ENCODE measurements at places on chromosomes 3 and 15.
A peak's percentile ranks its signal among the peaks of the same experiment; 100 is the strongest.

DNA sequence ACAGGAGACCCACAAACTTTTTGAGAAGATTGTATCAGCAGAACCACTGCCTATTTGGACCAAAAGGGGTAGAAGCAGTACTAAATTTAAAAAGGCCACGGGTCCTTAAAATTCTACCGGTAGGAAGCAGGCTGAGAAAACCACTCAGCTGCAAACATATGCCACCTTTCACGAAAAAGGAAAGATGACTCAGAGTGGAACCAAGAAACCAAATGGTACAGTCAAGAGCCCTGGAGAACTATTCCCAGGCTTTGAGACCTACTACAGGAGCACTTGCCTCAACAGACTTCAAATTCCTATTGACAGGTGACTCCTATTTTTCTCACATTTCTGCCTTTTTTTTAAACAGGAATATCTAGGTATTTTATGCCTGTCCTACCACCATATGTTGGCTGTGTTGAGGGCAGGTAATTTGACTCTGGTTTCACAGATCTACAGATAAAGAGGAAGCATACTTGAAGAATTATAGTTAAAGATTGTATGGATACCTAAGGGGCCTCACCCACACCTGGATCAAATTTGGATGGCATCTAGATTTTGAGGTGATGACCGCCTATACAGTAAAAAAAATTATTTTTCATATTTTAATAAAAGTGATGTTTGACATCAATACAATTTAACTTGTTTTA lies 10.1 kb downstream of the GOLIM4 start:
- no peak for DNase-seq

- no peak for DNase-seq
Measured at GRCh38 chr3:44412365-44412764, 65.1 kb downstream of the ZNF445 start.

GRCh38 chr3:41196499-41197410 lies 2.5 kb upstream of the CTNNB1 start:
- DNase-seq, result no peak

DNA sequence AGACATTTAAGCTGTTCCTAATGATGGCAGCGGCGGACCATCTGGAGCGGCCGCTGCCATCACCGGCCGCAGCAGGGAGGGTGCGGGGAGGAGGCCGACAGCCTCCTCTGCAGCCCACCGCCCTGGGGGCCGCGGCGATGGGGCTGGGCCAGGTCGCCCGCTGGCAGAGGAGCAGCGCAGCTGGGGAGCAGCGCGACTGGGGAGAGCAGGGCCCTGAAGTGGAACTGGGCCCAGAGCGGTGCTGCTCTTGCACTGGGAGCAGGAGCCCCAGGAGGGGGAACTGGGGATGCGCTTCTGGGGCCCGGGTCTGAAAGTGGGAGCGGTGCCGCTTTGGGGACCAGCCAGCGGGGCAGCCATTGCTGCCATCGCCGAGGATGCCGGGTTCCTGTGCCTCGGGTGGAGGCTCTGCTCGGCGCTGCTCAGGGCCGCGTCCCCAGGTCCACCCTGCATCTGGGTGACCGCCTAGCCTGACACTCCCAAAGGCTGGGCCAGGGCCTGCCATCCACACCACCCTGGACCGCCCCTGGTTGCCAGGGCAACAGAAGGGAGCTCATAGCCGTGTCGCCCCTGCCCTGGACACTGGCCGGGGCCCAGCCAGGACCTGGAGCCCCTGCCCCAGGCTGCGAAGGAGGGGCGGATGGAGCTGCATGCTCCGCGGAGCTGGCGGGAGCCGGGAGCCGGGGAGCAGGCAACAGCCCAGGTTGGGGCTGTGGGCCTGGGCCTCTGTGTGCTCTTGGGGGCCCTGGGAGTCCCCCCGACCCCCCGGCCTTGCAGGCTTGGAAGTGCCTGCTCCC lies 15.5 kb upstream of the PLA2G4E start:
- DNase-seq, result no peak

GRCh38 chr15:49927189-49927861 lies 191.7 kb downstream of the ATP8B4 start:
- DNase-seq, result no peak

GRCh38 chr15:100918690-100919480 lies at the start of gene LRRK1:
Gene LRRK1, plus strand, starts transcription at chr15:100919357. Its CDS starts 5,276 bp downstream, at chr15:100924633.
- peak; percentile 25 for DNase-seq

DNA sequence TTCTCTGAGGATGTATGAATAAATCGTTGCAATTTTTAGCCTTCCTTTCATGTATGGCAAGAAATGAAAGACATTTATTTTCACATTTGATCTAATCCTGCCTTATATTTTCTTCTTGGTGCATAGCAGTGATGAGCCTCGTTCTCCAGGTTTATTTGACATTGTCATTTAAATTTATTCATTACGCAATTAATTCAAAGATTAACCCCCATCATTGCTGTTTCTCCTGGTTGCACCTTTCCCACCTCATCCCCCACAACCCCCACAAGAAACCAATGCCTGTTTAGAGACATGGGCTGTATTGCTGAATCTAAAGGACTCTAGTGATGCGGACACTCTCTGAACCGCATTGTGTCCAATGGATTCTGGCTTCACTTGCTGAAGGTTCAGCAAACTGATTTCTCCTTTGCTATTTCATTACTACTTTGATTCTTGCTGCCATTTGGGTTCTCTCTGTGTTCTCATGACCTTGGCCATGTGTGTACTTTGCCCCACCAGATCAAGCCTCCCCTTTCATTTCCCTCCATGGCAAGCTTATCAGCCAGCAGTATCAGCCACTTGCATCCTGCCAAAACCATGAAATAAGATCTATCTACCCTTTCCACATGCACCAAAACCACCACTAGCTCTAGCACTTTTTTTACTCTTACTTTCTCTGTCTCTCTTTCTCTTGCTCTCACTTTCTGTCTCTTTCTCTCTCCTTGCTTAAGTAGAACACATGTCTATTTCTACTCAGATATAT lies 382.7 kb downstream of the GBE1 start:
- DNase-seq, result no peak

DNA sequence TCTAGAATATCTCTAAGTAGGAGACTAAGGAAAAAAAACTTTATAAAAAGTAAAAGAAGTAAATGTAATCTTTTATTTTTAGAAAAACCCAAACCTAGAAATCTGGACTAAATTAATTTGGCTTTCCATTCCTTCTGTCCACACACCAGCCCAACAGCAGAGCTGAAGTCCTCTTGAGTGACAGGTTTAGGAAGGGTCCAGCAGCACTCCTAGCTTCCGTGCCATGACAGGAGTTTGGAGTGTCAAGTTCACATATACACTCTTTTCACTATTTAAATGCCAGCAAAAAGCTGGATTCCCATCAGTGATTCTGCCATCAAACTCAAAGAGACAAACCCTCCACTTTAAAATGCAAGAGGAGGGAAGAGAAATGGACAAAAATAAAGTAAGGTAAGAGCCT lies 13.1 kb downstream of the PROK2 start:
- no peak for DNase-seq

DNA sequence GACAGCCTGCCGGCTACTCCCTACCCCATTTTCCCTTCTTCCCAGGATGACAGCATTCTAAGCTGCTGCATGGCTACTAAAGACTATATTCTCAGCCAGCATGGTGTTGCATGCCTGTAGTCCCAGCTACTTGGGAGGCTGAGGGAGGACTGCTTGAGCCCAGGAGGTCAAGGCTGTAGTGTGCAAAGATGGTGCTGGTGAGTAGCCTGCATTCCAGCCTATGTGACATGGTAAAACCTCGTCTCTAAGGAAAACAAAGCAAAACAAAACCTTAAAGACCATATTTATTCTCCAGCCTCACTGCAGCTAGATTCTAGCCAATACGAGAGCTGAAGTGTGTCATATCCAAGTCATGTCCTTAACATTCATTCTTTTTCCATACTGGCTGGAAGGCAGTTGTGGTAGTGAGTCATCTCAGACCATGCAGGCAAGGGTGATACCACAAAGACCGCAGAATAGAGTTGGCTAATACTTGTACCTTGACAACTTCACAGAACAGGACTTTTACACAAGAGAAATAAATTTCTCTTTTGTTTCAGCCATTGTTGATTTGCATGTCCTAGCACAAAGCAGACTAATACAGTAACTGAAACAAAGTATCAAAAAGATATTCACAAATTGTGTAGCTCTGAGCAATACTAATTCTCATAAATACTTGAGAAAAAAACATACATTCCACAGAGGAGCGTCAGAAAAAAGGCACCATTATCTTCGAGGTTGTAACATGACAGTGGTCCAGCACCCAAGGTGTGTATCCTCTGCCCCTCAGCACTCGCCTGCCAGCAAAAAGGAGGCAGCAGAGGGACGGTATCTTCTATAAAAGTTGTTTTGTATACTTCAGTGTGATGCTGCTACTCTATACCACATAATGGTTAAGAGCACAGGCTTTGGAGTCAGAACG lies 14.8 kb downstream of the PBRM1 start:
- peak; percentile 24 for DNase-seq

- DNase-seq, result no peak
Measured at GRCh38 chr15:96125721-96126415, 204.6 kb upstream of the NR2F2 start.

GRCh38 chr3:167102071-167102470 lies 278.0 kb downstream of the ZBBX start:
- DNase-seq, result no peak

GRCh38 chr3:115859002-115859807 lies 235.9 kb downstream of the GAP43 start:
- DNase-seq, result no peak

Measured in activated naive CD8-positive, alpha-beta T cell treated with anti-CD3 and anti-CD28 coated beads, Interleukin-2, amount 50 U/mL, for 24 hours (primary cell).